ENCODE measurements at places on chromosomes 12 and 14.

- DNase-seq: no peak
Observed at GRCh38 chr14:72793156-72793939, 100.6 kb downstream of the DPF3 start.

GRCh38 chr14:105180592-105181548 is at the start of gene NUDT14:
TSS of gene NUDT14 (minus strand) at chr14:105181312. CDS start at chr14:105181209, 103 bp downstream.
- DNase-seq: no peak

GRCh38 chr12:111818340-111818739 is 23.7 kb upstream of the MAPKAPK5 start:
- no peak for DNase-seq

GRCh38 chr14:60845523-60845922 is 111.0 kb downstream of the MNAT1 start:
- DNase-seq: no peak

- peak; percentile 40 for DNase-seq
Observed at GRCh38 chr12:121568971-121569751, 11.7 kb downstream of the KDM2B start.

- DNase-seq: no peak
Observed at GRCh38 chr12:41920355-41920754, 224.3 kb downstream of the GXYLT1 start.

GRCh38 chr14:79443602-79444001 is 767.7 kb downstream of the DIO2 start:
- DNase-seq: no peak

- DNase-seq: no peak
Observed at GRCh38 chr14:106276326-106277267, 750.2 kb downstream of the TMEM121 start.

- DNase-seq: no peak
Observed at GRCh38 chr12:24173067-24173466, 223.6 kb upstream of the SOX5 start.

- DNase-seq: no peak
Observed at GRCh38 chr12:59151243-59151642, 230.9 kb upstream of the LRIG3 start.

- DNase-seq: no peak
Observed at GRCh38 chr14:101461891-101462290, 99.4 kb upstream of the DIO3 start.

GRCh38 chr14:61365667-61366212 is 44.4 kb downstream of the PRKCH start:
- no peak for DNase-seq

- DNase-seq: no peak
Observed at GRCh38 chr12:31362759-31363415, 36.9 kb upstream of the SINHCAF start.

GRCh38 chr14:92959189-92959531 is 36.2 kb downstream of the CHGA start:
- no peak for DNase-seq

- no peak for DNase-seq
Observed at GRCh38 chr12:52060498-52061177, 9.1 kb upstream of the ATG101 start.

DNA sequence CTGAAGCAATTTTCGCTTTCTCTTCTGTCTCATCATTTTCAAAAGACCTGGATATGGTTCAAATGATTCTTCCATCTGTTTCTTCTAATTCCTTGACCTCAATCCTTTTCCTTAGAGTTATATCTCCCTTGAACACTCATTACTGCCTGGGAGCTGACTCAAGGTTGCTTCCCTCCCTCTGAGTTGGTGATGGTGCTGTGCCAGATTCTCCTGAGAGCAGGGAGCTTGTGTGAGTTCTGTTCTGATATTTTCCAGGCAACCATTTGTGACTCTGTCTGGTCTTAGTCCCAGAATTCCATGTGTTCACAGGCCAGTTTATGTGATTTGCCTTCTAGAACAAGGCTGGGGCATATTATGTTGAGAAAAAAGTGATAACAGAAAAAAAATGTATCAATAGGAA is 505.1 kb upstream of the SYT1 start:
- DNase-seq: no peak

- DNase-seq: no peak
Observed at GRCh38 chr12:59432057-59432456, 163.8 kb upstream of the SLC16A7 start.

- no peak for DNase-seq
Observed at GRCh38 chr12:3730111-3730510, 22.8 kb downstream of the CRACR2A start.

GRCh38 chr14:61973981-61974380 is 211.8 kb downstream of the SNAPC1 start:
- no peak for DNase-seq

GRCh38 chr14:51595881-51596455 is 55.7 kb upstream of the FRMD6 start:
- DNase-seq: no peak

GRCh38 chr14:77615361-77616132 is 890 bp downstream of the SPTLC2 start:
- no peak for DNase-seq

GRCh38 chr14:50371546-50371945 is 25.1 kb downstream of the CDKL1 start:
- no peak for DNase-seq

DNA sequence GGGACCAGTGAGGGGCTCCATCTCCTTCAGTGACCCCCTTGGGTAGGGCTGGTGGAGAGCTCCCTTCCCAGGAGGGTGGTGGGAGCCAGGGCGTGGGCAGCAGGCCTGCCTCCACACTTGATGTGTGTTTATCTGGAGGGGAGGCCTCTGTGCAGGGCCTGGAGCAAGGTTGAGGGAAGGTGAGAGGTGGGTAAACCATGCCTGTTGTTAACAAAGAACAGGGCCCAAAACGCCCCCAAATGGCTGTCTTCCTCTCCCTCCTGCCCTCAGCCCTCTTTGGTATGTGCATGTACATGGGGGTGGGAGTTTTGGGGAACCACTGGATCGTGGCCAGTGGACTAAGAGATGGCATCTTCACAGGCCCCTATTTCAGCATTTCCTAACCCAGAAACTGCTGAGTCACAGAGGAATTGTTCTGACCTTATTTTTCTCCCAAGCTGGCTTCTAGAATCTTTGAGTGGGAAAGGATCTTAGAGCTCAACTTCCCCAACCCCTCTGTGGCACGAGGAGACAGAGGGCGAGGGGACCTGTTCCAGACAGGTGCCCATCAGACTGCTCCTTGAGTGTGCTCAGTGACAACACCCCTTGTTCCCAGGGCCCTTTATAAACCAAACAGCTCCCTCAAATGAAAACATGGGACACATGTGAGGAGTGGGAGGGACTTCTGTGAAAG is 3.6 kb downstream of the SLC48A1 start:
- no peak for DNase-seq

GRCh38 chr12:66624806-66625205 is 54.1 kb downstream of the GRIP1 start:
- no peak for DNase-seq

- DNase-seq: no peak
Observed at GRCh38 chr12:22276867-22277266, 57.6 kb downstream of the ST8SIA1 start.

- no peak for DNase-seq
Observed at GRCh38 chr14:42884100-42884499, 1277.4 kb downstream of the LRFN5 start.

GRCh38 chr14:61780125-61780524 is 17.9 kb downstream of the SNAPC1 start:
- no peak for DNase-seq

- no peak for DNase-seq
Observed at GRCh38 chr12:89863493-89863938, 154.9 kb upstream of the ATP2B1 start.

GRCh38 chr12:14948672-14949071 is 10.3 kb upstream of the ERP27 start:
- no peak for DNase-seq

DNA sequence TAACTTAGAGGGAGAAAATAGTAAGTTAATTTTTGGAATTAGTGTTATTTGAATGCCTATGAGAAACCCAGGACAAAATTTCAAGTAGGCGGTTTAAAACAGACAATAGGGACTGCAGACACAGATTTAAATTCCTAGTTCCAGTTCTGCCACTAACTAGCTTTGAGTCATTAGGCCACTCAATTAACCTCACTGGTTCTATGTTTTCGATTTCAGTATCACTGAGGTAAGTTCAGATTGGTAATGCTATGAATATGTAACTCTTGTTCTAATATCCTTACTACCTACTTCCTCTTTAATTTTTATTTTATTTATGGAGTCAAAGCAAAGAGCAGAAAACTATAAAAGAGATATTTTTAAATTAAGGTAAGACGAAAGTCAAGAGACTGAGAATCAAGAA is 52.6 kb downstream of the GALC start:
- DNase-seq: no peak

- DNase-seq: no peak
Observed at GRCh38 chr14:73500360-73500759, 9.6 kb downstream of the RIOX1 start.

DNA sequence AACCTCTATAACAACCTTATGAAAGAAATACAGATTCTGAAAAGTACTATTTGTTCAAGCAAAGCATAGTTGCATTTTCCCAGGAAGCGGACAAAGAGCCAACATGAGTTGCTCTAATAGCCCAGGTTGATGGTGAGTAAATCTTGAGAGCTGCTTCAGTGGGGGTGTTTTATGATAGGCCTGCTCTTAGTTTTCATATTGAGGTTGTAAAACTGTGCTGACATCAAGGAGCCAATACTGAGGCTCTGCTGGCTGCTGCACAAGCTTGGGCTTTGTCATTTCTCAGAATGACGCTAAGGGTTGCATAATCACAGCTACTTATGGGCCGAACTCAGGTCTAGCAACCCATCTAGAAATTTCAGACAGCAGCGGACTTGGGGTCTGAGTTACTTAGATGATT is 11.5 kb downstream of the TBC1D30 start:
- no peak for DNase-seq

- no peak for DNase-seq
Observed at GRCh38 chr14:91980157-91980556, 32.7 kb upstream of the FBLN5 start.

- DNase-seq: no peak
Observed at GRCh38 chr14:56224691-56225681, 106.8 kb downstream of the PELI2 start.

- peak; percentile 55 for DNase-seq
Observed at GRCh38 chr14:49451938-49452337, 134.2 kb downstream of the RPS29 start.

GRCh38 chr14:80455031-80455430 is 243.7 kb upstream of the DIO2 start:
- no peak for DNase-seq

DNA sequence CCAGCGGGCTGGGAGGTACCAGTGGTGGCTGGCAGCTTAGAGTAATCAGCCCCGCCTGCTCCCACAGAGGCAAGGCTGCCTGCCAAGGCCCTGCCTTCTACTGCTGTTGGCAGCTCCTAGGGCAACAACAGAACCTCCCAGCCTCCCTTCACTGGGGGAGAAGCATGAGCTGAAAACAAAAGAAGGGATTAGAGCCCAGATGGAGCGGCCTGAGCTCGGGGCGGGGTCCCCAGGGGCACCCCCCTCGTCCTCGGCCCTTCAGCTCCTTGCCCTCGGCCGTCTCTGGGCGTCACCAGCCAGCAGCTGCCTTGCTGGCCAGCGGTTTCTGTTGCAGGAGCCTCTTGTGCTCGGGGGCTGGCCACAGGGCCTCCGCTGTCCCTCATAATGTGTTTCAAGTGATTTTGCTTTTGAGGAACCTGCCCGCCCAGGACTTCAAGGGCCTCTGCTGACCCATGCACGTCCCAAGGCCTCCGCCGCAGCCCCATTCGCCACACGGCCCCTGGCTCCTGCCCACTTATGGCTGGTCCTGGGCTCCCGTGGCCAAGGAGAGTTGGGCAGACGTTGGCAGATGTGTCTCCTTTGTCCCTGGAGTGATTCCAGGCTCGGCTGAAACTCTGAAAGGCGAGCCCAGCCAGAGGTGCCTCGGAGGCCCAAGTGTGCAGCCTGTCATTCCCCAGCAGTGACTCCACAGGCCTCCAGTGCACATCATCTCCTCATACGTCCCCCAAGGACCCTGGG is 49.7 kb downstream of the PSMA6 start:
- DNase-seq: peak; percentile 95

DNA sequence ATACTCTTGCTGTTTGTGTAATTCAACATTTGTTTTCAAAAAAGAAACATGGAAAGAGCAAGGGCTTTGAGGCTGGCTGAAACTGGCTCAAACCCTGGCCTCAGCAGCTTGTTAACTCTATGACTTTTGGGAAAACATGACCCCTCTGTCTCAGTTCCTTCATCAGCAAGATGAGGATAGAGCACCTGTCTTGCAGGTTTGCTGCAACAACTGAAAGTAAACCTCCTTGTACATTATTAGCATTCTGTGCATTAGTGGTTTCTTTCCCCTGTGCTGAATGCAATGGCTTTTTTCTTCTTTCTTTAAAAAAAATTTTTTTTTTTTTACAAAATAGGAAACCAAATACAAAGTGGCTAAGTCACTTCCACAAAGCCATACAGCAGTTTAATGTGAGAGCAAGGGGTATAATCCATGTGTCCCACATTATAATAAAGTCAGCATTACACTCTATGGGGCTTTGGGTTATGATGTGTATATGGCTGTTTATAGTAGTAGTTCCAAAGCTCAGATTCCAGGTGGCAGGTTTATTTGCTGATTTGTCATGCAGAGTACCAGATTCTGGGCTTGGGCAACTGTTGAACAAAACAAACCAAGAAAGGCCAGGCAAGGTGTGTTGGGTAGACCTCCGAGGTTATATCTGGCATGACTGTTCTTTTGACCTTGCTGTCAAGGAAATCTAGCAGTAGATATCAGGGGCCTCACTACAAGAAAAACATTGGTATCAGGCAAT is 194.5 kb upstream of the CNOT2 start:
- DNase-seq: no peak

- DNase-seq: no peak
Observed at GRCh38 chr14:101591582-101591981, 30.3 kb downstream of the DIO3 start.

DNA sequence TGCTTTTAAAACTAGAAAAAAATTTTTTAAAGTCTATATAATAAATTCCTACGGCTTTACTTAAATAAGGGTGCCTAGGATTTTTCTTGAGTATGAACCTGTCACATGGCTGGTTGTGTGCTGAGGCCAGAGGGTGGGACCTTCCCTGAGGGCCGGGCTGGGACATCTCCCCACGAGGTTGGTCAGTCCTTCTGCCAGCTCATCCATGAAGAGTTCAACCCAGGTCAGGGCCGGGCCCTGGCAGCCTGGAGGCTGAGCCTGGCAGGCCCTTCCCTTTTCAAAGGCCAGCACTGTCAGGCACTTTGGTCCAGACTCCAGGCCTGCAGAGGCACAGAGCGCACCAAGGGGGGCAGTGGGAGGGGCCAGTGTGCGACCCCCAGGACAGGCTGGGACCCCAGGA is 31.7 kb downstream of the TNFAIP2 start:
- DNase-seq: no peak

DNA sequence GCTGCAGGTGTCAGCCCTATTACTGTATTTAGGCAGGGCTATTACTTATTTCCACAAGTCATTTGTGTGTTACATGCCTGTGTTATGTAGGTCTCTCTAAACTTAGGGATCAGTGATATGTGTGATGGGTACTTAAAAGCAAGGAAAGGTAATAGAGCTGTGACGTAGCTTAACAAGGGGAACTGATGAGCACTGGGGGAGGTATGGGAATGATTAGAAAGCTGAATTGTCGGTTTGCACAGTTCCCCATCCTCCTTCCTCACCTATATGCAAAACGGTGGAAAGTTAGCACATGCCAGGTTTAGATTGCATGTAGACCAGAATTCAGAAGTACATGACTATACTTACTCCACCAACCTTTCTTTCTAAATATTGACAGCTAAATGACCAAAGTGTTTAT is 494.3 kb upstream of the GARIN6 start:
- DNase-seq: peak; percentile 76

- DNase-seq: no peak
Observed at GRCh38 chr12:27162229-27162537, 79.8 kb upstream of the C12orf71 start.
